ENCODE measurements at places on chromosomes 7 and 10.

DNA sequence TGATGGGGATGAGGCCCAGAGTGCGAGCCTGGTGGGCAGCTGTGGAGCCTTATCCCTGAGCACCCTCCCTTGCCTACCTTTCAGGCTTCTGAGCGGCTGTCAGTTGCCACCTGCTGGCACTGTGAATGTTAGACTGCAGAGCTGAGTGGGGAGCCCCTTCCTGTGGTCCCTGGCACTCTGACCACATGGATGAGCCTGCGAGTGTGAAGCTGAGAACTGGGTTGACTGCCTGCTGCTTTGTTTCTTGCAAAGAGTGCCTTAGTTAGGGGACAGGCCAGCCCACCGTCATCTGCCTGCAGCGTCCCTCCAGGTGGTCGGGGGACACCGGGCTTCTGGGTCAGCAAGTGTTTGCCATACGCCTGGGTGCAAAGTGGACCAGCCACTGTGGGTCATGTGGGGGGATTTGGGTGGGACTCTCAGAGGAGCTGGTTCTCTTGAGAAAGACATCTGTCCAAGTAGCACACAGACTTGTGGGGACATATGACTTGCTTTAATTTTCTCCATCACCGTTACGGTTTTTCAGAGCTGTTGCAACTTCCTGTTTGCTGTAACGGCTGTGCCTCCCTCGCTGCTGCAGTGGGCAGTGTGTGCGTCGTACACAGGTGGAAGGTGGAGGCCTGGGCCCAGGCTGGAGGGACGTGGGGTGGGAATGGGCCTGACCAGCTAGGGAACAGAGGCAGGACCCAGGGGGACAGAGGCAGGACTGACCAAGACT lies 13.7 kb downstream of the INPP5A start:
- DNase-seq: no peak

DNA sequence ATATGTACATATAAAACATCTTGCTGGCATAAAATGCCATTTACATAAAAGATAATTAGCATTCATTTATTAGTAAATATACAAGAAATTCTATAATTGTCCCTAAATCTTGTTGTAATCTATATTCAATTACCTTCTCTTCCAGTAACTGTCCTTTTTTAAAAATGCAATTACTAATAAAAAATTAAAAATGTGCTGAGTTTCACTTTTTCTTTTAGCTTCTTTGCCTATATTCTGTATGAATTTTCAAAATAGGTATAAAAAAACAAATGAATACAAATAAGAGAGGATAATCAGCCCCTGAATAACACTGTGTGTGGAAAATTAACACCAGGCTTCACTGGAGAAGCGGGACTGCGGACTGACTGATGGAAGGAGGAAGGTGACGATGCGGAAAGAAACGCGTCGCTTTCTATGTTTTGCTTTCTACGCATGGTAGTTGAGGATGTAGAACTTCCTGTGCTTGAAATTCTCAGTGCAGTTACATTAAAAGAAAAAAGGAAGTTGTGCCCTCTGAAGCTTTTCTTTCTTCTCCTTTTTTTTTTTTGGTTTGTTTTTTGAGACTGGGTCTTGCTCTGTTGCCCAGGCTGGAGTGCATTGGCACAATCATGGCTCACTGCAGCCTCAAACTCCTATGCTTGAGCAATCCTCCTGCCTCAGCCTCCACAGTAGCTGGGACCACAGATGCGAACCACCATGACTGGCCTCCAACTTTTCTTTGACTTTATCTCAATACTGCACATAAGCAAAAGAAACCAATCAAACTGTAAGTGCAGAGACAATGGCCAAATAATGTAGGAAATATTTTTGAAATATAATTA lies 7.4 kb upstream of the ZMYND11 start:
- no peak for DNase-seq

- peak; percentile 75 for DNase-seq
These were observed 142.4 kb downstream of the SH3PXD2A start for GRCh38 chr10:103712898-103713498.

GRCh38 chr10:122112625-122113160 lies 123.7 kb downstream of the TACC2 start:
- no peak for DNase-seq

GRCh38 chr7:50962281-50962883 lies 179.7 kb upstream of the GRB10 start:
- no peak for DNase-seq

- DNase-seq: no peak
These were observed 73.9 kb downstream of the KAT6B start for GRCh38 chr10:74900297-74900696.

GRCh38 chr10:132113206-132113605 lies 47.5 kb downstream of the JAKMIP3 start:
- no peak for DNase-seq

- DNase-seq: no peak
These were observed 215.6 kb upstream of the SEMA3E start for GRCh38 chr7:83864551-83864950.

DNA sequence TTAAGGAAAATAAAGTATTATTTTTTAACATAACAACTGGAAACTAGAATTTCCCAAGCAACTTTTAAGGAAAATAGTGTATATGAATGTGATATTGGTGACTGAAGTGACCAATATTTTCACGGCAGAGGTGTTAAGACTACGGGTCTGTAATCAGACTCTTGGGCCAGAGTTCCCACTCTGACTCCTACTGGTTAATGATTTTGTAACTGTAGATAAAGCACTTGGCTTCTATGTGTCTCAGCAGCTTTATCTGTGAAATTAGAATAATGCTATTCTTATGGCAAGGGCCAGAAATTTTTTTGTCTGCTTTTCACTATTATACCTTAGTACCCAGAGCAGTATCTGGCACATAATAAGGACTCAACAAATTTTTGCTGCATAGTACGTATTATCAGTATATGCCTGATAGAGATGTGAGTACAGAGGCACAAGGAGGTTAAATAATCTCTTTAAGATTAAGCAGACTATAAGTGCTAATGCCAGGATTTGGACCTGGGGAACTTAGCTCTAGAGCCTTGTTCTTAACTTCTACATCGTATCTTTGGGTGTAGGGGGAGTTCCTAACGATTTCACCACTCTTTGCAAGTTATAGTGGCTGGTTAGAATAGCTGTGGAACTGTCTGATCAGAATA lies 186.1 kb upstream of the SLC26A5 start:
- no peak for DNase-seq

DNA sequence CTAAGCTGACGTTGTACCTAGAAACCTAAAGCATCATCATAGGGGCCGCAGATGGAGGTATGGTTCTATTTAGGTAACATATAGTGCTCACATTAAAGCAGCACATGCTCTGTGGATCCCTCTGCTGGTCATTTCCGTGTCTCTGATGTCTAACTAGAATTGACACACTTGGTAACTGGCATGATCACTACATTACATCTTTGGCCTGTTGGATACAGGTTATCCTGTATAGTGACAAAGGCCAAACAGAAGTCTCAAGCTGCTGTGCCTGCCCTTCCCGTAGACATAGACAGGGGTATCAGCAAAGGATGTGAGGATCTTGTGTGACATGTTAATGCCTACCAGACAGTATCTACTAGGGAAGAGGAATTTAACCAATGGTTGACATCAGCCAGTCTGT lies 51.2 kb downstream of the KIF5B start:
- no peak for DNase-seq

DNA sequence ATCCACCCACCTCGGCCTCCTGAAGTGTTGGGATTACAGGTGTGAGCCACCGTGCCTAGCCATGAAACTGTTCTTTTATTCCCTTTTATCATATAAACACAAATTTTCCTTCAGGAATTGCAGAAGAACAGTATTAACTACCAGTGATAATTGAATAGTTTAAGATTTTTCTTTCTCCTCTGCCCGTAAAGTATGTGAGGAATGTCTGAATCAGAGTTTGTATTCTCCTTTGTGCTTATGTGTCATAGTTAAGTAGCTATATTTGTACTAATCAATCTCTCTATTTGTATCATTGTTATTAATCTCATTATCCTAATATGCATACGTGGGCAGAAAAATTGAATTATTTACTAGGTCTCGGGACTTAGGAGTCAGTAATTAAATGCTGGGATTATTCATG lies 83.6 kb downstream of the ZNF277 start:
- DNase-seq: no peak

- no peak for DNase-seq
These were observed 7.5 kb upstream of the KMT2E start for GRCh38 chr7:105006367-105007136.

- no peak for DNase-seq
These were observed 317.1 kb downstream of the WDR37 start for GRCh38 chr10:1373287-1373686.

DNA sequence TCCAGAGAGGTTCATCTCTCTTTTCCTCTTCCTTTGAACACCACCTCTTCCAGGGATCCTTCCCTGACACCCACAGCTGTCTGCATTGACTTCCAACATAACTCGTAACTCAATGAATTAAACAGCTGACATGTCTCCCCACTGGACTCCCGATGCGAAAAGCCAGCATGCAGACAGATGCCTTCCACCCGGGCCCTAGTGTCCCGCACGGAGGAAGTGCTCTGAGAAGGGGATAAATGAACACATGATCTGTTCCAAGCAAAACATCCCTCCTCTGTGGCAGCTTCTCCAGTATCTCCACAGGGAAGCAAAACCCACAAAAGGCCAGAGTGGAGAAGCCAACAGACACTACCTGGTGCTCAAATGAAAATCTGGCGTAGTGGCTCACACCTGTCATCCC lies 28.3 kb downstream of the OGDHL start:
- DNase-seq: no peak

DNA sequence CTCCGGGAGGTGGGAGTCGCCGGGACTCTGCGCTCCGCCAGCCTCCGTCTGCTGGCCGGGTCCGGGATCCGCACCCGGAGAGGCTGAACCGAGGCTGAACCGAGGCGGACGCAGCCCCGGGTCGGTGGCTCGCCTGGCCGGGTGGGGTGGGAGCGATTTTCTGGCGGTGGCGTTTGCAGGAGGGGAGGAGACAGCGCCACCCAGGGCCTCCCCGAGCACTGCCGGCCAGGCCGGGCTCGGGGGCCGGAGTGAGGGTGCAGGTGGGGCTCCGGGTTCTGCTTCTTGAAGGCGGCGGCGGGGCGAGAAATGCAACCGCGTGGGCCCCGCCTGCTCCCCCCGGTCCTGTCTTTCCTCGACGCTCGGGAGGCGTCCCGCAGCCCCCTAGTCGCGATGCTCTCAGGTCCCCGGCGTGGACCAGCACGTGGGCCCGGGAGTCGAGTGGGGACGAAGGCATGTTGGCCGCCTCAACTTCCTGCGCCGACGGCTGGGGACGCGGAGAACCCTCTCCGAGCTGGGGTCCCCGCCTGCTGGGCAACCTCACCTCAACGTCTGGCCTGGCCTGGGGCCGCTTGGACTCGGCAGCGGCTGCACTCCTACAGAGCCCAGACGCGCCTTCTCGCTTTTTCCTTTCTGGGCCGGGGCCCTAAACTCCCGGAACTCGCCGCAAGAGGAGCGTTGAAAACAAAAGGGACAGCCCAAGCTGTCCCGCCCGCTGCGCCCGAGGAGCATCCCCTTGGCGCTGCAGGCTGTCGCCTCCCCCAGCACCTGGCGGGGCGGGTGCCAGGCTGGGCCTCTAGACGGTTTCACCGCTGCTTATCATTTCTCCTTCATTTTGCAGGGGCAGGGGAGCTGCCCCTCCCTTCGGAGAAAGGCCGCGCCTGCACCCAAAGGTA lies 25.2 kb upstream of the VAX1 start:
- DNase-seq: no peak

- no peak for DNase-seq
These were observed 72.9 kb upstream of the TMEM248 start for GRCh38 chr7:66847879-66848790.

GRCh38 chr10:26837139-26837538 lies 23.6 kb downstream of the ABI1 start:
- no peak for DNase-seq

DNA sequence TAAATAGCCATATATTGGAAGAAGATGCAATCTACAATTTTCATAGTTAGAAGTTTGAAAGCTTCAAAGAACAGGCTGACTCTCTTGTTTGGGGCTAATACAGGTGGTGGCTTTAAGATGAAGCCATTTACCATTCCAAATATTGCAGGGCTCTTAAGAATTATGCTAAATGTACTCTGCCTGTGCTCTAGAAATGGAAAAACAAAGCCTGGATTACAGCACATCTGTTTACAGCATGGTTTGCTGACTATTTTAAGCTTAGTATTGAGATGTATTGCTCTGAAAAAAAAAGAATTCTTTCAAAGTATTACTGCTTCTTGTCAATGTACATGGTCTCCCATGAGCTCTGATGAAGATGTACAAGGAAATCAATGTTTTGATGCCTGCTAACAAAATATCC lies 34.2 kb downstream of the AGMO start:
- no peak for DNase-seq

DNA sequence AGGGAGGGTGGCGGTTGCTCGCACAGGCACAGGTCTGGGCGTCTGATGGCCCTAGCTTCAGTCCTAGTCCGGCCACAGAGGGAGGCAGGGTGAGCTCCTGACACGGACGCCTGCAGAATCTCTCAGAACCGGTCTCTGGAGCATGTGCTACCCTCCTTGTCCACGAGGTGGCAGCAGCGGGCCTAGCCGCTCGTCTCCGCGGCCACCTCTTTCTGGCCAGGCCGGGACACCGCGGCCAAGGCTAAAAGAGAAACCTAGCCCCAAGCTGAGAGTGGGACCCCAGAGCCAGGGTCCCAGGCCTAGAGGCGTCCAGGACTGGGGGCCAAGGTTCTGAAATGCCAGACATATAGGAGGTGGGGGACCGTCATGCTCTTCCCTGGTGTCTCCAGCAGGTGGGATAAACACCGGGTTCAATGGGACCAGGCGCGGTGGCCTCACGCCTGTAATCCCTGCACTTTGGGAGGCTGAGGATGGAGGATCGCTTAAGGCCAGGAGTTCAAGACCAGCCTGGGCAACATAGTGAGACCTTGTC lies 3.2 kb upstream of the LAT2 start:
- DNase-seq: peak; percentile 64

- no peak for DNase-seq
These were observed 205.4 kb upstream of the ZMIZ1 start for GRCh38 chr10:78863140-78863905.
